ENCODE measurements at places on chromosomes 1 and 21.

GRCh38 chr1:236914375-236914774, 89.9 kb downstream of the MT1HL1 start:
- DNase-seq, result no peak

- no peak for DNase-seq
Measured at GRCh38 chr1:217311766-217312165, 319.1 kb downstream of the GPATCH2 start.

DNA sequence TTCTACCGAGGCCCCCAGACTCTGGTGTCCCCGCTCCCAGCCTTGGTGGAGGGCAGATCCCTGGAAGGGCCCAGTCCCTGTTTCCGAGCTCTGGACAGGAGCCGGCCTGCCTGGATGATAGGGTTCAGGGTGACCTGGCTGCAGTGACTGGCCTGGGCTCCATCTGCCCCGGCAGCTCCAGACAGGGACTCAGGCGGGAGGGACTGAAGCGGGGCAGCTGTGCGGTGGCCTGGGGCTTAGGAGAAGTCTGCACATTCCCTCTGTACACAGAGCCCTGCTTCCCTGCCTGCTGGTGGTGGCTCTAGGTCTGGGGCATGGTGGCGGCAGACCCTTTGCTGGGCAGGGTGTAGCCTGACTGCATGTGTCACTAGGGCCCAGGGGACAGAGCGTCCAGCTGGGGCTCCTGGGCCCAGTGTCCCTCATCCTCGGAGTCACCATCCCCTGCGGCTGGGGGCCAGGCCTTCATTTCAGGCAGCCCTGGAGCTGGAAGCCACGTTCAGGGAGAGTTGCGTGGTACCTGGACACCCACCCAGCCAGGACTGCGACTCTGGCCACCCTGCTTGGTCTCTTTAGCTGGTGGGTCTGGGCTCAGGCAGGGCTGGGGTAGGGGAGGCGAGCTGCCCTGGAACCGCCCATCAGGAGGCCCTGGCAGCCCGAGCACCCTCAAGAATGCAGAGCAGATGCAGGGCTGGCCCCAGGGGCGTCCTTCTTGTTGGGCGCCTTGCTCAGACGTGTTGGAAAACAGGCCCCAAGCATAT, 9.6 kb downstream of the ARHGEF16 start:
- DNase-seq, result no peak

DNA sequence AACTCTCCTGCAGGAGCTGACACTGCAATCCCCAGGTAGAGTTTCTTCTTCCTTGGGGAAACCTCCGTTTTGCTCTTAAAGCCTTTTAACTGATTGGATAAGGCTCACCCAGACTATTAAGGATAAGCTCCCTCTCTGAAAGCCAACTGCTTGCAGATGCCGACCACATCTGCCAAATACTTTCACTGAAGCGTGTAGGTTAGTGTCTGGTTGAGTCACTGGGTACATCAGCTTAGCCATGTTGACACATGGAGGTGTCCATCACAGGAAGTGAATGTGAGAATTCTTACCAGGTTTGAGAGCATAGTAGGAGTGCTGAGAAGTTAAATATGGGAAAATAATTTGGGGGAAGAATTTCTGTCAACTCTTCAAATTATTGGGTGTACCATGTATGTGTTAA, 202.0 kb downstream of the AJAP1 start:
- DNase-seq, result no peak

DNA sequence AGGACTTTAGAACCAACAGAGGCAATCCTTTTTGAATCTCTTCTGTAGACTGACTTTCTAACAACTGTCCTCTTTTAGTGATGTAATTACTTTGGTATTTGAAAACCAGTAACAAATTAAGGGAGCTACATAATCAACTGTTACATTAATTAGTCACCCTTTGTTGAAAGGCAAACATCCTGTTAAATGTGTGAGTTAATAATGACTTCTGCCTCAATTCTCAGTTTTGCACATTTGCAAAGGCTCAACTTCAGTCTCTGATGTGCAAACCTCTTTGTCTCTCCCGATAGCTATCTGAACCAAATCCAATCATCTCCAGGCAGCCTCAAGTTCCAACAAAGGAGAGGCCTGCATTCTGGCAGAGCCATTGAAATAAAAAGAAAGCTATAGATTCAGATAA, 135.4 kb upstream of the C8B start:
- no peak for DNase-seq

DNA sequence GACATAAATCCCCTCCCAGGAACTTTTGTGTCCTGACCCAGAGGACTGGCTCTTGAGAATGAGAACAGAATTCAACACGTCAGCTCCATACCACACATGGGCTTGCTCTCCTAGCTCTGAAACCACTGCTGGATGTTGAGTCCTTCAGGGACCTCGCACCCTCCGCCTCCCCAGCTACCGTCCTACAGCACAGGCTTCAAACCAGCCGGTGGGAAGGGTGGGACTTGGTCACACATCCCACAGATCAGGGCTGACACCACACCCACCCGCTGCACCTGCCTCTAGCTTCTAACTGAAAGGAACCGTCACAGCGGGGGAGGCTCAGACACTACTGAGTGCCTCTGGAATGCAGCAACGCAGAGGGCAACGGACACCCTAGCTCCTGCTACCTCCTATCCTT, 24.0 kb downstream of the MRAP start:
- no peak for DNase-seq

Measured in DND-41 (cell line).